ENCODE measurements at places on chromosomes 3 and 15.

GRCh38 chr3:74445541-74445940 lies 168.9 kb downstream of the CNTN3 start:
- DNase-seq: no peak

GRCh38 chr3:80052271-80052670 lies 284.5 kb upstream of the ROBO1 start:
- DNase-seq: no peak

- no peak for DNase-seq
These were observed 47.6 kb downstream of the RHCG start for GRCh38 chr15:89448825-89449224.

- no peak for DNase-seq
These were observed 175.3 kb upstream of the STT3B start for GRCh38 chr3:31357451-31357850.

- DNase-seq: no peak
These were observed 154.2 kb upstream of the TSPAN3 start for GRCh38 chr15:77225088-77225487.

DNA sequence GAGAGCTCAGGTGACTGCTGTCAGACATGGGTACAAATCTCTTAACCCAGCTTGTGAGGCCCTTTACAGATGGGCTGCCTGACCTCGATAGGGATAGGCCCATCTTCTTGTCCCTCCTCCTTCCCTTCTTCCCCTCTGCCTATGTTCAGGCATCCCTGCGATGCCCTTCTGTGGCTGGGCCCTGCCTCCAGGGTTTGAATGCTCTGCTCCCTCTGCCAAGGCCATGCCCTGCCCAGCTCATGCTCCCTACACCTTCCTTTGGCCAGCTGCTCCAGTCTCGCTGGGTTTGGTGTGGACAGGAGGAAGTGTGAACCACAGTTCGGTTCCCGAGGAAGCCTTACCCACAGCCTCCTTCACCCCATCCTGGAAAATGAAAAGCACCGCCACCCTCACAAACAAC lies 4.3 kb downstream of the FYCO1 start:
- no peak for DNase-seq

Data from stimulated activated naive CD8-positive, alpha-beta T cell treated with anti-CD3 and anti-CD28 coated beads, Interleukin-15, amount 100 ng/mL, for 72 hours (primary cell).